ENCODE measurements at places on chromosomes 1 and 21.

DNA sequence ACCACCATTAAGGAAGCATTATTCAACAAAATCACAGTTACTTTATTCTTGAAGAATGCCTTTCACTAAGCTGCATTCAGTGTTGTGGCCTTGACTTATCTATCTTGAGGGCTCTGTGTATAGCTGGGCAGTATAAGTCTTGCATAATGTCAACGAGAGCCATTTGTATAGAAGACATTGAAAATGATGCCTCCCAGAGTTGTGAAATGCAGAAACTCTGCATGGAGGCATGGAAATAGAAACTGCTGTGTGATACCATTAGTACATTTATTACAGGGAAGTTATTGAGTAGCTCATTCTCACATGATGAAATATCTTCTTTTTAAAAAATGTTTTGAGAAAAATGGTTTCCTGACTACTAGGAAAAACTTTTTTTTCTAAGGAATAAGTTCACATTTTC lies 111.4 kb upstream of the SNX7 start:
- no peak for DNase-seq

- DNase-seq: peak; percentile 53
These were observed 181.8 kb upstream of the L1TD1 start for GRCh38 chr1:62012836-62013235.

- no peak for DNase-seq
These were observed 73.3 kb upstream of the IRF2BP2 start for GRCh38 chr1:234683127-234683860.

DNA sequence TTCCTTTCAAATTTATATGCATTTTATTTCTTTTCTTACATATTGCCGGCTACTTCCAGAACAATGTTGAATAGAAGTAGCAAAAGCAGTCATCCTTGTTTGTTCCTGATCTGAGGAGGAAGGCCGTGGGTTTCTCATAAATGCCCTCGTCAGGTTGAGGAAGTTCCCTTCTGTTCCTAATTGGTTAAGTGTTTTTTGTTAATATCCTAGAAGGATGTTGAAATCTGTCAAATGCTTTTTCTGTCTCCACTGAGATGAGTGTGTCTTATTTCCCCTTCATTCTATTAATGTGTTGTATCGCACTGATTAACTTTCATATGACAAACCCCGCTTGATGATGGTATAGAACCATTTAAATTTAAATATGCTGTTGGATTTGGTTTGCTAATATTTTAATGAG lies 15.4 kb downstream of the TTLL10 start:
- no peak for DNase-seq

DNA sequence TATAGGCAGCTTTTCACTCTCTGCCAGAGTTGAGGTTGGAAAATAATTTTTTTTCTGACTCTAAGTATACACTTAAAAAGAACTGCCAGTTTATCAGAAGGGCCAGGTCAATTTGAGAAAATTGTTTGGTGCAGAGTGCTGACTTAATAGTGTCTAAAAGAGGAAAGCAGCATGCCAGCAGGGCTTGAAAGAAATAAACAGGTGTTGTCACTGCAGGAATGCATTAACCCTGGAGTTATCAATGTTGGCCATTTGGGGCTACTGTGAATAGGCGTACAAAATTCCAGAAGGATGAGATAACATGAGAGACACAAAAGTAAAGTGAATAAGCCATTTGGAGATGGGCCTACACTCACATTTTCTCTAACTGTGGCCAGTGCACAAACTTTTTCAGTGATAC lies 220.6 kb upstream of the PLD5 start:
- no peak for DNase-seq

DNA sequence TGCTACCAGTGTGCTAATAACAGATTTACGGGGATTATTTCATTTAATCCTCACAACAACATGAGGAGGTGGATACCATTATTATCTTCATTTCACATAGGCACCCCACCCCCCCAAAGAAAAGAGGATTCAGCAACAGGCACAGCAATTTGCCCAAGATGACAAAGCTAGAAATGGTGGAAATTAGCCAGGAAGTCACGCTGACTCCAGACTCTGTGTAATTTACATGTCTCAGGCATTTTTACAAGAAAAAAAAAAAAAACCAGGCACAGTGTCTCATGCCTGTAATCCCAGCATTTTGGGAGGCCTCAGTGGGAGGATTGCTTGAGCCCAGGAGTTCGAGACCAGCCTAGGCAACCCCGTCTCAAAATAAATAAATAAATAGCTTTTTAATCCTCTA lies 37.5 kb upstream of the PRDM2 start:
- DNase-seq: no peak

DNA sequence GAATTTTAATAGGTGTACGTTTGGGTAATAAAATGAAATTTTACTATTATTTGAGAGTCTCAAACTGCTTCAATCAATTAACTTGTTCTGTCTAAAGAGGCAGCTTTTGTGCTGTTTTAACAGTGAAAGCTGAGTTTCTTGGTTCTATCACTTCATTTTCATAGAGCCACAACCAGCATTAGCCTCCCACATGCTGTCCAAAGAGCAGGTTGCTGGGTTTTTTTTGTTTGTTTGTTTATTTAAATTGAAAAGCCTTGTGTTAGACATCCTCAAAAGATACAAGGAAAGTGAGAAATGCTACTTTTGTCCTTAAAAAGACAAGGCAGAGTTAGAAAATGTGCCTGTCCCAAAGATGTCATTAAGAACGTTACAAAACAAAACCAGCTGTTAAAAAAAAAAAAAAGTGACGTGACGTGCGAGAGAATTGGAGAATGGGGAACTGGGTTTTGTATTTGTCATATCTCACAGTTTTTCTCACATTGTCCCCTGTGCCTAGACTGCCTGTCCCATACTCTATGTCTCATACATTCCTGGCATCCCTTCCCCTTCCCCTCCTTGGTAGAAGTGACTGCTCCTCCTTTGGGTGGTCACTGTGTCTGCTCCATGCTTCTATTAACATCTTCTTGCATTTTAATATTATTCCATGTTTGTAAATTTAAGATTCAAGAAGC lies 63.1 kb upstream of the CD34 start:
- no peak for DNase-seq

DNA sequence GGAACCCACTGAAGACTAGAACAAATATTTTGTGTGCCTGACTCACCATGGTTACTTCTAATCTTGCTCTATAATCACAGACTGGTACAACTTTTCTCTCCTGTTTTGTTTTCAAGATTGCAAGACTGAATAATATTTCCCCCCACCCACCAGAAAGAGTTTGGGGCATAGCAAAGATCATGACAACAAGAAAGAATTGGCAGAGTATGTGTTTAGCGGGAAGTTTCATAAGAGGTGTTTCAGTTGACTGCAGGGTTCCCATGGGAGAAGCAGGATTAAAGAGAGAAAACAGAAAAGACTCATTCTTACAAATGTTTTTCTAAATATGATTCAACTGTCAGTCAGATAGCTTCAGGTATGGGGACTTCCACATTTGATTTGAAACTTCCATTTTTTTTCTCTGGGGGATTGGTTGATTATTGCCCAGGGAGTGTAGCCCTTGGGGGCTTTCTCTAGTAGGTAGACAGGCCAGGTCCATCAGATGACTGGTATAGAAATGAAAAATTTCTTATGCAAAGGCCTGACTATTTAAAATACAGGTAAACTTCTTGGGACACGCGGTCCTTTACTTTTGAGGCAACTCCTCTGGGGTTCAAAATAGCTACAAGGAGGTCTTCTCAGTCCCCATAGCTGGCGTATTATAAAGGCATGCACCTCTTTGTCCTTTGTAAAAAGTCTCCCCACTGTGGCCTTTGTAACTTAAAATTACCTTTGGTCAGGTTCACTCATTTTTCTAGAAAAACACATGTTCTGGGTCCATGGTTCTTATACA lies 13.9 kb downstream of the OR14I1 start:
- no peak for DNase-seq

DNA sequence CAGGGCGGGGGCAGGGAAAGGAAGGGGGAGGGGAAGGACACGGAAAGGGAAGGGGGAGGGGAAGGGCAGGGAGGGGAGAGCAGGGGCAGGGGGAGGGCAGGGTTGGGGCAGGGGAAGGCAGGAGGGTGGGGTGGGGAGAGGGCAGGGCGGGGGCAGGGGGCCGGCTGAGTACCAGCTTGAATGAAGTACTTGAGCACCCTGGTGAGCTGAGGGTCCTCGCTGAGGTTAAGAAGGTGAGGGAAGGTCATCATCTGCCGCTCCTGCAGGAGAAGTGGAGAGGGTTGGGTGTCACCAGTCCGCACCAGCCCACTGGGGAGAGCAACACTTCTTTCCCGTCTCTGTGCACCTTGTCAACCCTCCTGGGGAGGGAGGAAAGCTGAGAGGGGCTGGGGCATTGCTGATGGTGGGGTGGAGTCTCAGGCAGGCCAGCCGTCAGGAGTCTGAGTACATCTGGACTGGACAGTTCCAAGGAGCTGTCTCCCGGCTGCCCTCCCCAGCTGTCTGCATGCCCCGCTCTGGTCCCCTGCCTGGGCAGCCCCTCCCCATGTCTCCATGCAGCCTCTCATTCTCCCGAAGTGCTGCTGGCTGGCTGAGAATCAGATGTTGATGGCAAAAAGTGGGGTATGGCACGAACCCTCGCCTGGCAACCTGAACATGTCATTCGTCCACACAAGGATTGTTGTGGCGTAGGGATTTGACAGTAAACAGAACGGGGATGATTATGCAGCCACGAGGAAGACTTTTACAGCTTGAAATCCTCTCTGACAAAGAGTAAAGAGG lies 70.0 kb downstream of the SCCPDH start:
- no peak for DNase-seq
